Stimulated activated CD4-positive, alpha-beta T cell treated with anti-CD3 and anti-CD28 coated beads, Interleukin-15, amount 100 ng/mL, for 1 hour (primary cell): ENCODE measurements at places on chromosomes 11 and 22.

DNA sequence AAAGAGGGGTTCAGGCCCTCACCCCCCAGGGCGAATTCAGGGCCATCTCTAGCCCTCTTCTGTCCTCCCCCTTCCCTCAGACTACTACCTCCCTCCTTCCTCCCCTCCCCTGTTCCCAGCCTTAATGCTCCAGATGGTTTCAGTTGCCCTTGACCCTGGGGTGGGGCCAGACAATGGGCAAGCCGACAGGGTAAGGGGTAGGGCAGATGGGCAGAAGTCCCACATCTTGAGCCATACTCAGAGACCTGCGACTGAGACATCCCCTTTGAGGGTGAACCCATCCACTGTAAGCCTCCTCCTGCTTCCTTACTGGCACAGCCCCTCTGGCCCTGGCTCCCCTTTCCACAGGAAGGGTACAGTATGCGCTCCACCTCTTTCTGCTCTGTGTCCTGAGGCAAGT lies 1.9 kb downstream of the RHBDD3 start:
- no peak for DNase-seq

GRCh38 chr11:115135936-115136335 lies 368.3 kb downstream of the CADM1 start:
- DNase-seq, result no peak

GRCh38 chr22:25747245-25747944 lies 5.4 kb downstream of the MYO18B start:
- DNase-seq, result no peak

- DNase-seq, result no peak
Measured at GRCh38 chr11:73671701-73672100, 25.3 kb downstream of the PLEKHB1 start.

GRCh38 chr11:1619449-1619848 lies 2.5 kb downstream of the KRTAP5-4 start:
- DNase-seq, result no peak
